ENCODE measurements at places on chromosomes 4 and X. TPM values are rescaled to one million over a fixed set of nuclear protein-coding genes. Genes with fewer than 3 reads are reported as not detected.

Gene NDNF
- polyA plus RNA-seq = 58.8 TPM

Gene PPA2
- 84.8 TPM for polyA plus RNA-seq

Gene ESX1
- polyA plus RNA-seq = not detected

Gene SLITRK4
- polyA plus RNA-seq = 17.6 TPM

Gene IL21
- not detected for polyA plus RNA-seq

Gene AREG
- not detected for polyA plus RNA-seq

DNA sequence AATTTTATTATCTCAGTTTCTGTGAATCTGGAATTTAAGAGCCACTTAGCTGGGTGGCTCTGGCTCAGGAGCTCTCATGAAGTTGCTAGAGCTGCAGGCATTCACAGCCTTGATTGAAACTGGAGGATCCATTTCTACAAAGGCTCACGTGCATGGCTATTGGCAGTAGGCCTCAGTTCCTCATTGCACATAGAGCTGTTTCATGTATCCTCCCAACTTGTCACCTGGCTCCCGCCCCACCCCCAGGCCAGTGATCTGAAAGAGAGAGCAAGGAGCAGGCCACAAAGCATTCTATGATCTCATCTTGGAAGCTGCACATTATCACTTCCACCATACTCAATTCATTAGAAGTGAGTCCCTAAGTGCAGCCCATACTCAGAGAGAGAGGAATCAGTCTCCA lies 18.5 kb upstream of the AP1AR start:
- DNase-seq = no peak

GRCh38 chr4:117001077-117001476 lies 84.3 kb downstream of the TRAM1L1 start:
- no peak for DNase-seq

DNA sequence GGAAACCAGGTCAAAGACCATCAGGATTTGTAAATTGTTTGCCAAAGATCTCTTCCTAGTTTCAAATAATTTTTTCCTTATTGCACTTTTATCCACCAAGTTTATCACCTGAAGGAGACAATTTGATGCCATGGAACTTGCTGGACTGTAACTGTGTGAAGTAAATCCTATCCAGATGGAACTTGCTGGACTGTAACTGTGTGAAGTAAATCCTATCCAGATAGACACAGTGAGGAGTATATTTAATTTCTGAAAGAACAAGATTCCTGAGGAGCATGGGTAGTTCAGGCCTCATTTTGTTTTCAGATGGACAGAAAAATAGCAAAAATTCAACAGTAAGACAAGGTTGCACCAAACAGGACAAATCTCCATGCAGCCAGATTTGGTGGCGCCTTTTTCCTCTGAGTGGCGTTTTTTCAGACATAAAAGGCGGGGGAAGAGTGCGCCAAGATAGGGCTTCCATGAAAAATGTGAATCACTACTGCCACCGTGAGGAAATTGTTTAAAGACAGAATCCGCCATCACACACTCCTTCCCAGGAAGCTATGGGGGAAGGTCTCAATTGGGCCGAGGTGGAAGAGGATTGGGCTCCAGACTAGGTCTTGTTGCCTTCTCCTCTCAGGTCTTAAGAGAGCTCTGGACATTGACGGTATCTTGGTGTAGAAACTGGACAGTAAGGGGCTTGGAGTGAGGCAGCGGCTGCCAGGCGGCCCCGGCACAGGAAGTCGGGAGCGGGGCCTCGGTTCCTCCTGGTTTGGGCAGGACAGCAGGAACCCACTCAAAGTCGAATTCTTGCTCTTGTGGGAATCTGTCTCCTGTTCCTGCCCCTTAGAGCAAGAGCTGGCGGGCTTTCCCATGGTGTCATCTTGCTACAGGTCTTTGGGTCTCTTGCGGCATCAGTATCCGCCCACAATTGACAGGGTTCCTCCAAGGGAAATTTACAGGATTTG lies 234.7 kb downstream of the OR13H1 start:
- DNase-seq = peak; percentile 92

DNA sequence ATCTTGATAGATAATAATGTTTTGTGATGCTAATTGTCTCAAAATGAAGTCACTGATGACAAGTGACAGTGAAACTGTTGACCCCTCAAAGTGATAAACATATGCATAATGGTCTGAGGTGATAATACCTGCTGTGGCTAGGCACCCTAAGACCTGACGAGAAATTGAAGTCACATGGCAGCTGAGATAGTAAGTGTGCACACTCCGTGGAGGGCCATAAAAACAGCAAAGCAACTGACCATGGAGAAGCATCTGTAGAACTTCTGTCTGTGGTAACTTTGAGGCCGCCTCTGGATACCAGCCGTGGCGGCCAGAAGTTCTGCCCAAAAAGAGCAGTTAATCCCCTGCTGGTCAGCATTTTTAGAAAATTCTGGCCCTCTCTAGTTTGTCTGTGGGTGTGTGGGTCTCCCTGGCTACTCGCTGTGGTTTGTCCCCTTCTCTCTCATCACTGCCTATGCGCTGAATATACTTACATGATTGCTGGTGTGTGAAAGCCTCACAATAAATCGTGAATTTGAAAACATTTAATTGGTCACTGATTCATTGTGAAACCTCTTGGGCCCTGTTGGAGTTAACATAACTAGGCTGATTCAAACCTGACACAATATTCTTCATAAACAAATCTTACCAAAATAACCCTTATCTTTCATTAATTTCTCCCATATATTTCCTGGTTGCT lies 50.6 kb downstream of the CCDC149 start:
- DNase-seq = no peak

GRCh38 chr4:171644430-171645057 lies 168.7 kb upstream of the GALNTL6 start:
- DNase-seq = no peak

DNA sequence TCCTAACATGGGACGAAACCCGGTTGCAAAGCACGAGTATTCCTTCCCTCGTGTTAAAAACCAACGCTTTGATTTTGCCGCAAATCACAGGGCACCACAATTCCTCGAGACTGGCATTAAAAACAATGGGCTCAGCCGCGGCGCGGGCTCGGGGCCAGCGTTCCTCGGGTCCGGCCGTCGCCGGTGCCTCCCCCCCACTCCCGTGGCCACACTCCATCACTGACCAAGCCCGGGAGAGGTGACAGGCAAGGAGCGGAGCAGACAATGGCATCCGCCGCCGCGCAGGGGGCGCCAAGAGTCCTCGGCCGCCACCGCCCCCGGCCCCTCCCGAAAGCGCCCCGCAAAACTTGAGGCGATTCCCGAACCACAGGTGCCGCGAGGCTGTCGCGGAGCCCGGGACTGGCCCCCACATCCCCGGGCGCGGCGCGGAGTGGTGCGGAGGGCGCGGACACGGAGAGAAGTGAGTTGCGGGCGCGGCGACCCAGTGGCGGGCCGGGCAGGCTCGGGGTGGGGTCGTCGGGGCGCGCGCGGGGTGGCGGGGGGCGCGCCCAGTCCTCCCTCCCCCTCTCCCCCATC lies 445 bp downstream of the AP1S2 start:
- peak; percentile 38 for DNase-seq

DNA sequence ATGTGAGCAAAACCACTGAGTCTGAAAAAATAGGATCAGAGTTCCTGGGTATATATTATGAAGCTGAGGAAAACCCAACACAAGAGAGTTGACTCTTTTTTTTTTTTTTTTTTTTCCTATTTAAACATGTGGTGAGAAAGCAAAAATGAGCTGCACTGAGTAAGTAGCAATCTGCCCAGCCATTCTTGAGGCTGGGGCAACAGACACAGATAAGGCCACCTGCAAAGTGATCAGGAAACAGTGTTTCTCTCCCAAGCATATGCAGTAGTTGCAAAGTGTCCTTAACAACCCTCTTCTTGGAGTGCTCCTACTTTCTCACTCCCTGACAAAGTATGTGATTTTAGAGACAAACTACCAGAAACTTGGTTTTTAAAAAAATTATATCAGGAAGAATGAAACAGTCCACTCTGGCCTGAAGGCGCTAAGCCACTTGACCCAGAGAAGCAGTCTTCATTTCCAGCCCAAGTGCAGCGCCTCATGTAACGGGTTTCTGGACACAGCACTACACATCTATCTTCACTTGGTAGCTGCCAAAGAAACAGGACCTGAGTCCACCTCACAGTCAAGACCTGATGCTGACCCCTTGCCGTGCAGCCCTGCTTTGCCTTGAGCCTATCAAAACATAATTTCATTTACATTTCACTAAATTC lies 124.6 kb upstream of the MAP3K15 start:
- DNase-seq = no peak
